Activated CD4-positive, alpha-beta T cell treated with anti-CD3 and anti-CD28 coated beads for 24 hours (primary cell): ENCODE measurements at places on chromosomes 11 and 22.

GRCh38 chr11:125300791-125301218, 136.3 kb downstream of the PKNOX2 start:
- DNase-seq = no peak

- no peak for DNase-seq
These were observed 11.3 kb upstream of the NELL1 start for GRCh38 chr11:20658135-20658534.

GRCh38 chr11:65479184-65480145, 19.4 kb upstream of the MALAT1 start:
- no peak for DNase-seq

GRCh38 chr11:22536071-22536470, 89.6 kb downstream of the FANCF start:
- no peak for DNase-seq

- DNase-seq = no peak
These were observed 1.1 kb downstream of the TRIM22 start for GRCh38 chr11:5690736-5691135.
